DMS153 (cell line): ENCODE measurements at places on chromosomes 16 and 17.

GRCh38 chr16:10598157-10598556 is 17.8 kb upstream of the EMP2 start:
- DNase-seq = no peak

- DNase-seq = no peak
Observed at GRCh38 chr17:38589462-38590114, 16.2 kb downstream of the SRCIN1 start.

- no peak for DNase-seq
Observed at GRCh38 chr17:61720016-61720795, 129.2 kb upstream of the NACA2 start.

DNA sequence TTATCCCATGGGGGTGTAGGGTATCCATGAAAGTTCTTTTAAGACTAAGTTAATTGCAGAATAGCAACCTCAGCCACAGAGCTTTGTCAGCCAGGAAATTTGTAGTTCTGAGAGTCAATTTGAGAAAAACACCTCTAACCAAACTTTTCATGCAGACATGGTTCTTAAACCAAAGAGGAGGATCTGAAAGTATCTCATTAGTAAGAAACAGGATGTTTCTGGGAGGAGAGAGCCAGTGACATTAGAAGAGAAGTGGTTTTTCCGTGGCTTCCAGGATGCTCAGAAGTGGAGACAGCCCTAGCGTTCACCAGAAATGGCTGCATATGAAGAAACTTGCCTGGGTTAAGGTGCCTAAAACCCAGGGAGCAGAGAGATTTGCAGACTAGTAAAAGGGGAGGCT is 7.9 kb downstream of the GNAO1 start:
- DNase-seq = no peak

- DNase-seq = no peak
Observed at GRCh38 chr17:57589151-57590034, 155.7 kb downstream of the CCDC182 start.

DNA sequence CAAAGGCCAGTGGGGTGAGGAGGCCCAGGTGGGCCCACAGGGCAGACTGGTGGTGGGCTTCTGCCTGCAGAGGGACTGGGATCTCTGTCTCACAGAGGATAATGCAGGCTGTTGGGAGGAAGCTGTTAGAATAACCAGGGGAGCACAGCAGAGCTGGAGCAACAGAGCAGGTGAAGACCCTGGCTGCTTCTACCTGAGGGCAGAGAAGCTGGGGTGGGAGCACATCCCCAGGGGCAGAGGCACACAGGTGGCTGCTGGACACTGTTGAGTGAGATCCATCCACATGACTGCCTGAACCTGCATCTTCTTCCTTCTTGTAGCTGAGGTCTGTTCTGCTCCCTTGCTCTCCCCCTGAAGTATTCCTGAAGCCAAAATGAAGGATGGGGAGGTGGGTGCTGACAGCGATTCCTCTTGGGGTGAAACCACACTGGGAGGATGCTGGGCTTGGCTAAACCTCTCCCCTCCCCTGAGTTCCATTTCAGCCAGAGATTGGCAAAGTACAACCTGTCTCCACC is 1725.0 kb downstream of the TP53TG3F start:
- DNase-seq = no peak
